ENCODE measurements at places on chromosomes 3 and 15.

GRCh38 chr3:30655187-30655812, 48.9 kb downstream of the TGFBR2 start:
- no peak for DNase-seq

DNA sequence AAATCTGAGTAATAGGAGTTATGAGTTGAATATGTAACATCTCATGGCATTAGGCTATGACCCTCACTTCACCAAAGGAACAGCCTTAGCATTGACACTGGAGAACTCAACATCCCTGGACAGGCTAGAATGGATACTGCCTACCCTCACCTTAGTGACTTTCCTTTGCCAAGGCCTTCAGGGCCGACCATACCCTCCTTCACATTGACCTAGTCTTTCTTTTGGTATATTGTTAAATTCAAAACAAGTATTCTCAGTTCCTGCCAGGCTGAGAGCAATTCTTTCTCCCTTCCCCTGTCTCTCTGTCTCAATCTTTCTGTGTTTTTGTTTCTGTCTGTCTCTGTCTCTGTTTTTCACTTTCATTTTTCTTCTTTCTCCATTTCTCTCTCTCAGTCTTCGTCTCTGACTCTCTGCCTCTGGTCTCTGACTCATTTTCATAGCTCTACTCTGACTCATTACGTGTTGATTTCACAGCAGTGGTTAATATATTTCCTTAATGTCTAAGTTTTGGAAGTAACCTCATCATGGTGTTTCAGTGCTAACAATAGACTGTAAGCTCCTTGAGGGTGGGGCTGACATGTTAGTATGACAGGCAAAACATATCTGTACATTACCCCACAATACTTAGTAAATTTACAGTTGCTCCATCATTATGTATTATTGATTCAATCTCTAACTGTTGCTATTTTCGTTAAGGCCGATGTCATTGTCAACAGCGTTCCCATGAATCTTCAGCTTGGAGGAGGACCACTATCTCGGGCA, 32.5 kb downstream of the PARP15 start:
- peak; percentile 35 for DNase-seq

GRCh38 chr15:48634096-48634495, 11.4 kb downstream of the FBN1 start:
- no peak for DNase-seq

- DNase-seq = no peak
Measured at GRCh38 chr15:69704229-69704628, 251.6 kb downstream of the RPLP1 start.

DNA sequence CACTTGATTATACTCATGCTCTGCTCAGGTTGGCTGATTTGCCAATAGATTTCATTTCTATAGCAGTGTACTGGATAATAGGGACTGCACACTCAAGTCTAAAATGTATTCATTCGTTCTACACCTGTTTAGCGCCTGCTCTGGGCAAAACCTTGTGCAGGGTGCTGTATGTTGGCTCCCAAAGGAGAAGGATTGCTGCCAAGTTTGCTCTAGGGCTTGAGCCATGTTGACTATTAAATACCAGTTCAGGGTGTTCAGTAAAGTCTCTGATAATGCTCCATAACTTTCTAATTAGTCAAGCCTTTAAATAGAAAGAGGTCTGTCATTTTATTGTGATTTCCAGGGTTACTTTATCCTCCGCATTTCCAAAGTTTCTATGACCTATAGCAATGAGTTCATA, 470.2 kb downstream of the MAGI1 start:
- no peak for DNase-seq

- DNase-seq = no peak
Measured at GRCh38 chr3:63069806-63070475, 194.7 kb upstream of the CADPS start.

DNA sequence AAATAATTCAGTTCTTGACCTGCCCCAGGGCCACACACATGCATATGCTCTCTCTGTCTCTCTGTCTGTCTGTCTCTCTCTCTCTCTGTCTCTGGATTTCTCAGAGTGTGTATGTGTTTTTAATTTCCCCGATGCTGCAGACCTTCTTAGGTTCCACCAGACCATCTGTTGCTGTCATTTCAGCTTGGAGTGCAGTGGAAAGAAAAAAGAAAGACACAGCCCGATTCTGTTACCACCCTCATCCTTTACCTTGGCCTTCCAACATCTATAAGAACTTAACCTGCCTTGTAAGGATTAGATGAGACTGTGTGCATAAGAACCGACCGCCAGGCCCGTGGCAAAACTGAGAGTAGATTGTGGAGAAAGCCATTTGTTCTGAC, 9.7 kb upstream of the PGPEP1L start:
- DNase-seq = no peak

GRCh38 chr15:99518191-99518590, 47.6 kb upstream of the MEF2A start:
- no peak for DNase-seq

DNA sequence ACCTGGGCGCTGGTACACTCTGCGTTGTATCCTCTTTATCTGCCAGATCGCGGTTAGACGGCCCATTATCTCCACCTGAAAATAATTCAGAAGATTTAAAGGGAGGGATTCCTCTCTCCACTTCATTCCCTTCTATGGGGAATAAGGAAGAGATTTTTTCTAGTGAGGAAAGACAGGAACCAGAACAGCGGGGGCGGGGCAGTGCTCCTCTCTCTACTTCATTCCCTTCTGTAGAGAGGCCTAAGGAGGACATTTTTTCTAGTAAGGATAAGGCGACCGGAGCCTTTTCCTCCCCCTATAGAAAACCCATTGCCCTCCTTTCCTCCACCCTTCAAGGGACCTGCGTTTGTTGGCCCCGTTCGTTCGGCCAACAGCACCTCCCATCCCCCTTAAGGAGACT, 8.3 kb upstream of the LIPH start:
- no peak for DNase-seq

DNA sequence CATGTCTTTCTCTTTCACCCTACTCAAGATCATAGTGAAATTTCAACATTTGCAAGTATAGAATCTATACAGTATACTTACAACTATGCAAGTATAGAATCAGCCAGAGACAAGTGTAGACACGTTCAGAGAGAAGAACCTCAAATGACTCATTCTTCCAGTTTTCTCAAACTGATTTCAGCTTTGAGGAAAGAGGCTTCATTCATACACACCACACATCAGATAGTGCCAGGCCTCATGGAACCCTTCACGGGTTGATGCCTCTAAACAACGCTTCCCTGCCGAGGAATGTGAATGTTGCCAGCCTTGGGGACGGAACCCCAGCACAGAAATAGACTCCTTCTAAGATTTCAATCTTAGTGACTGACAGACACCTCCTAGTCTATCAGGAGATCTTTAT, 135.7 kb downstream of the FOXP1 start:
- DNase-seq = no peak

GRCh38 chr3:128379367-128380160, 87.1 kb downstream of the DNAJB8 start:
- no peak for DNase-seq

DNA sequence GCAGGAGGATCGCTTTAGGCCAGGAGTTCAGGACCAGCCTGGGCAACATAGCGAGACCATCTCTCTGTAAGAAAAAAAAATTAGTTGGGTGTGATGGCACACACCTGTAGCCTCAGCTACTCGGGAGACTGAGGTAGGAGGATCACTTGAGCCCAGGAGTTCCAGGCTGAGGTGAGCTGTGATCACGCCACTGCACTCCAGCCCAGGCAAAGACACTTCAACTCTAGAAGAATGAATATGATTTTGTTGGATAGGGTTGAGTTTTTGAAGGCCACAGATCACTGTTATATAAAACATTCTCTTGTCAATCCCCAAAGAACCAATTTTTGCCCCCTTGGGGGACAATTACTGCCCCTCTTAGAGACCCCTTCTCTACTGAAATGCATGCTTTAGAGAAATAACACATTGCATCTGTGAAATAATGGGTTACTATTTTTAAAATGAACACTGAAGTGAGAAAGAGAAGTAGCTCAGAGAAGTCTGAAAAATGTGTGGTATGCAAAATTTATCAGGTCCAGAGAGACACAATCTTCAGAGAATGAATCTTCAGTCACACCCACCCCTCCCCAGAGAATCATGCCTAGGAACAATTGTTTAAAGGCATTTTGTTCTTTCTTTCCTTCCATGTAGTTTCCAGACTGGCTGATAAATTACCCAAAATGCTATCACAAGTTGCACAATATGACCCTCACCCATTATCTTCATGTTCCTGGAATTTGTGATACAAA, 42.7 kb downstream of the METTL6 start:
- DNase-seq = no peak

- DNase-seq = peak; percentile 47
Measured at GRCh38 chr15:100818927-100819326, 60.7 kb upstream of the ALDH1A3 start.

- no peak for DNase-seq
Measured at GRCh38 chr15:66047321-66048024, 178.2 kb downstream of the RAB11A start.

GRCh38 chr3:183393625-183394024, 34.8 kb downstream of the MCF2L2 start:
- DNase-seq = no peak

GRCh38 chr3:157626817-157627216, 123.6 kb upstream of the VEPH1 start:
- DNase-seq = no peak

- no peak for DNase-seq
Measured at GRCh38 chr3:88918841-88919240, 188.6 kb upstream of the EPHA3 start.

DNA sequence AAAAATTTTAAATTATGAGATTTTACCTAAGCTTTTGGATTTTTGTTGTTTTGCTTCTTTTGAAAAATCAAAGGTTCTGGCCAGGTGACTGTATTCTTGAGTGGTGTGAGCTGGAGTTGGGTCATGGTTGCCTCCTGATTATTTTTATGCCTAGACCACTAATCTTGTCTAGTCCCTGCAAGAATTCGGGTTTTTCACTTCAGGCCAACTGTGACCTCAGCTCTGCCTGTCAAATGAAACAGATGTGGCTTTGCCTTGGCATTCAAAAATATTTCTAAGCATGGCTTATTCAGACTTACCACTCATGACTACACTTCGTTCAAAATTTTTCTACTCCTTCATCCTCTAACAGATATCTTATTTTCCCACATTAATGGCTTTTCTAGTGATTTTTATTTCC, 25.4 kb upstream of the CDV3 start:
- DNase-seq = peak; percentile 22

DNA sequence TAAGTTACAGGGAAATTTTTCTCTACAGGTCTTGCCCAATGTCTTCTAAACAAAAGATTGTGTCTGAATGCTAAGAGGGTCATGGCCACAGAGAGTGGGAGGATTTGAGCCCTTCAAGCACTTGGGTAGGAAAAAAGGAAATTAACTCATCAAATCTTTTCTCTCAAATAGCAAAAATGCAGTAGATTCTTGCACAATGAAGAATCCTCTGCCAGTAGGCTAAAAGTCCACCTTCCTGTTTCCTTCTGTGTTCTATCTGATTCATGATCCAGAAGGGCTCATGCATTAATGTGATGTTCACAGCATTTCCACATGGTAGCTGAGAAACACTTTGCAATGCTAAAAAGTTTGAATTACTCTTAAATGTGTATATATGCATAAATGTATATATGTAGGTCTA, 177.1 kb downstream of the CD47 start:
- DNase-seq = no peak

GRCh38 chr3:53493963-53494791, at the start of gene CACNA1D:
Gene CACNA1D (plus strand): TSS chr3:53494611. CDS start chr3:53495167, 556 bp downstream.
- DNase-seq = no peak

GRCh38 chr3:72560846-72561675, 287.2 kb downstream of the SHQ1 start:
- DNase-seq = no peak

DNA sequence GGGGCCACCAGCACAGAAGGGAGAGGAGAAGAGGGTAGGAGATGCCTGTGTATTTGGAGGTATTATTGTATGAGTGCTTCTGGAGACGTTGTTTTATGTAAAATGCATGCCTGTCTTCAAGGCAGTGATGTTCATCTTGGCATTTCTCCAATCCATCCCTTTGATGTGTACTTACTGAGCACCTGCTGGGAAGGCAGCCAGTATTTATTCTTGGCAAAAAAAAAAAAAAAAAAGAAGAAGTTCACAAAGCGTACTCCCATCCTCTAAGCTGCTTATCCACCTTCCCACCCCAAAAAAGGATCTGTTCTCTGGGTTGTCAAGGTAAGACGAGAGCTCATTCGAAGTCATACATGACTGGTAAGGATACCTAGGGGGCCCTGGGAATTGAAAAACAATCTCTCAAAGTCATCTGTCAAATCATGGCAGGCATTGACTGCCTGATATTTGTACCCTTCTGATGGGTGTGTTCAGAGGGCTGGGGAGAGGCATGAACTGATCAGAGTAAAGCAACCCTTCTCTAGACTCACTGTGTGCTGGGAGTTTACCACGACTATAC, 30.0 kb upstream of the SLC6A1 start:
- DNase-seq = no peak

DNA sequence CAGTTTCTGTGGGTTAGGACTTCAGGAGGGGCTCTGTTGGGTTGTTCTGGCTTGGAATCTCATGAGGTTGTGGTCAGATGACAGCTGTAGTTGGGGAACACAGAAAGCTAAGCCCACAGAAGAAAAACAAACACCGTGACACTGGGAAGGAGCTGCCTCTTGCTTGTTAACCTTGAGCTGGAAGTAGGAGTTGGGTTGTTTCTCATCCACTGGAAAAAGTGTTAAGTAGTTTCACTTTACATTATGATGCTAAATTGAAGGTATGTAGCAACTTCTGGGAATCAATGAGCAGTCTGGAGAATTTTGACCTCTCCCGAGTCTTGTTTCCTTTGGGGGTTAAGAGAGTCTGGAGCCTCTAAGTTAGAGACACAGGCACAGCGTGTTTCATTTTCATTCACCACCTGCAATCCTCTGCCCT, 20.4 kb downstream of the HACD3 start:
- DNase-seq = no peak

DNA sequence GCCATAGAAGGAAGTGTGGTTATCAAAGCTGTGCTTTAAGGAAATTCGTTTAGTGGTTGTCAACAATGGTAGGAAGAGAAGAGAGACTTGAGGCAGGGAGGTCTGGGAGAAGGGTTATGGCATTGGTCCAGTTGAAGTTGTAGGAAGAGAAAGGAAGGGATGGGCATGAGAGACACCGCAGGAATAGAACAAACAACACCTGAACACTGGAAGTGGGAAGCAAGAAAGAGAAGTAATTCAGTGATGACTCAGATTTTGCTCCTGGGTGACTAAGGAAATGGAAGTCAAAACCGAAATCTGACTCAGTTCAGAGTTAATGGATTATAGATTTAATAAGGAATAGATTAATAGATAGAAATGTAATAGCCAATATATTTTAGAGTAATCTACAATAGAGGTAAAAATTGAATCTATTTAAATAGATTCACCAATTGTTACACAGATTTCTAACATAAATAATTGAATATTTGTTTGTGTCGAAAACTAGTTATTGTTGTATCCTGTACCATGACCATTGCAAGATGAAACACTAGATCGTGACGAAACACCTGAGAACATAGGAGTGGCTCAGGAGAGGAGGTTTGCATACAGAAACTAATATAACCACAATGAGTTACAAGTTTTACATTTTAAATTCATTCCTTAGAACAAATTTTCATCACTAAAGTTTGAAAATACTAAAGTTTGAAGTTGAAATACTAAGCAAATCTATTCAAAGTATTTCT, 36.0 kb downstream of the THBS1 start:
- no peak for DNase-seq
